Ascending aorta (tissue), 2 donors: ENCODE measurements at places on chromosomes 3 and 15. TPM values are rescaled to one million over a fixed set of nuclear protein-coding genes. Genes with fewer than 3 reads are reported as not detected.

- H3K27me3 ChIP-seq = no peaks in the 10 kb centered on the region
- H3K4me1 ChIP-seq = no peaks in the 10 kb centered on the region
- no peak overlapping the region for H3K27ac ChIP-seq
Measured at GRCh38 chr15:91049378-91050127, 27.2 kb upstream of the VPS33B start.

GRCh38 chr3:57041674-57042073 is 18.8 kb upstream of the SPATA12 start:
- no peak overlapping the region for H3K4me3 ChIP-seq
- DNase-seq = no peak
- no peaks in the 10 kb centered on the region for H3K36me3 ChIP-seq

GRCh38 chr3:22269831-22270230 is 518.8 kb upstream of the ZNF385D start:
- H3K4me1 ChIP-seq = no peaks in the 10 kb centered on the region
- no peak overlapping the region for H3K27ac ChIP-seq
- no peak overlapping the region for H3K4me3 ChIP-seq
- no peaks in the 10 kb centered on the region for H3K36me3 ChIP-seq
- no peaks in the 10 kb centered on the region for H3K27me3 ChIP-seq
- DNase-seq = no peak

DNA sequence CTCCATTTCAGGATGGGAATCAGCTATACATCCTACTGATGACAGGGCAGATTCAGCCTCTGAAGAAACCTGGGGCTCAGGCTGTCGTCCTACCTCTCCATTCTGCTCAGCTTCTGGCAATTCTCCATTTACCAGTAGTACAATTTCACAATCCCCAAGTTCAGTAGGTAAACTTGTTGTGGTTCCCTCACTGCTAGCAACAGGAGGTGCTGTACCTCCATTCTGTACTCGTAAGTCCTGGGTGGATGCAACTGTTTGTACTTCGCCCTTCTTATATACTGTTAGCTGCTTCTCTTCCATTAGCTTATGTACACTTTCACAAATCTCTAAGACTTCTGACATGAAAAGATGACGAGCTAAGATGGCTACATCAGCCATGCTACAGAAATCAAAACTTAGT is 11.6 kb downstream of the ZBTB11 start:
- peaks cover 65% of the 10 kb centered on the region for H3K36me3 ChIP-seq
- no peak for DNase-seq
- H3K4me3 ChIP-seq = no peak overlapping the region
- no peaks in the 10 kb centered on the region for H3K27me3 ChIP-seq
- no peak overlapping the region for H3K27ac ChIP-seq

GRCh38 chr3:49270156-49270500 is 6.9 kb downstream of the C3orf62 start:
- DNase-seq = no peak
- no peaks in the 10 kb centered on the region for H3K36me3 ChIP-seq
- no peaks in the 10 kb centered on the region for H3K27me3 ChIP-seq
- no peak overlapping the region for H3K27ac ChIP-seq

GRCh38 chr3:122691195-122691594 is 10.6 kb downstream of the PARP14 start:
- DNase-seq = no peak
- H3K36me3 ChIP-seq = peaks cover 65% of the 10 kb centered on the region
- no peaks in the 10 kb centered on the region for H3K27me3 ChIP-seq

- H3K4me1 ChIP-seq = peaks cover 2% of the 10 kb centered on the region
- H3K36me3 ChIP-seq = peaks cover 1% of the 10 kb centered on the region
- H3K27me3 ChIP-seq = no peaks in the 10 kb centered on the region
- H3K27ac ChIP-seq = peak overlapping the region; percentile 13
Measured at GRCh38 chr3:37162501-37163245, 11.7 kb downstream of the LRRFIP2 start.

The REC114 gene
- total RNA-seq = not detected
